ENCODE measurements at places on chromosomes 5 and 9. TPM values are rescaled to one million over a fixed set of nuclear protein-coding genes. Genes with fewer than 3 reads are reported as not detected.
A peak's percentile ranks its signal among the peaks of the same experiment; 100 is the strongest.

DNA sequence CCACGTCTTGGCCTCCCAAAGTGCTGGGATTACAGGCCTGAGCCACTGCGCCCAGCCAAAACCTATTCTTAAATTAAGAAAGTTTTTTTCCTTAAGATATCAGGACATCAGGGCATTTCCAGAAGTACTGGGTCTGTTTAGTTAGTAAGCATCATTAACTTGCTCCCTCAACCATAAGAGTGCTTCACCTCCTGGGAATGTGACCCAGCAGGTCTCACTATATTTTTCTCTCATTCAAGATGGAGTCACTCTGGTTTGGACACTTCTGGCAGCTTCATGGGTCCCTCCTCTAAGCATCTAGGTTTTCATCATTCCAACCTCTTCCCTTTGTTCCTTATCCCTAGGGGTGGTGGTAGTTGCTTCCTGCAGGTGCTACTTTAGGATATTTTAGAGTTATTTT lies 10.3 kb upstream of the BRD3OS start:
- H3K4me3 ChIP-seq: no peak overlapping the region
- no peaks in the 10 kb centered on the region for H3K36me3 ChIP-seq
- H3K4me1 ChIP-seq: no peaks in the 10 kb centered on the region
- no peaks in the 10 kb centered on the region for H3K27me3 ChIP-seq
- no peak overlapping the region for H3K27ac ChIP-seq

GRCh38 chr9:127154003-127154389 lies 31.6 kb upstream of the ANGPTL2 start:
- no peak overlapping the region for H3K4me3 ChIP-seq
- H3K36me3 ChIP-seq: no peaks in the 10 kb centered on the region
- peaks cover 4% of the 10 kb centered on the region for H3K4me1 ChIP-seq
- H3K27ac ChIP-seq: no peak overlapping the region

DNA sequence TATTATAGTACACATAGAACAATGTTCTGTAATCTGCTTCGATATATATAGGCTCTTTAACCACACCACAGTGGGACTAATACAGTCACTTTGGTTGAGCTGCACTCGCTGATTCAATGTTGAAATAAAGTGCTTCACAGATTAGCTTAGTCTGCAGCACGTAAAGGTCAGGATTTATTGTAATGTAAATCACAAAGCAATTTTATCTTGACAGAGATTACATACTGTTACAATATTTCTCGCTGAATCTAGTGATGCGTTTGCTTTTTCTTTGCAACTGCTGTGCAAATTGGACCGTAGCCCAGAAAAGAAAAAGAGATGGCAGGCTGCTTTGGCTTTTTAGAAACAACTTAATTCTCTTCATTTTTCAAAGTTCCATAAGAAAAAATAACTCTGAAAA lies 52.9 kb downstream of the CETN3 start:
- H3K4me1 ChIP-seq: peaks cover 10% of the 10 kb centered on the region
- peak; percentile 56 for DNase-seq
- no peaks in the 10 kb centered on the region for H3K27me3 ChIP-seq
- no peaks in the 10 kb centered on the region for H3K36me3 ChIP-seq
- no peak overlapping the region for H3K27ac ChIP-seq

DNA sequence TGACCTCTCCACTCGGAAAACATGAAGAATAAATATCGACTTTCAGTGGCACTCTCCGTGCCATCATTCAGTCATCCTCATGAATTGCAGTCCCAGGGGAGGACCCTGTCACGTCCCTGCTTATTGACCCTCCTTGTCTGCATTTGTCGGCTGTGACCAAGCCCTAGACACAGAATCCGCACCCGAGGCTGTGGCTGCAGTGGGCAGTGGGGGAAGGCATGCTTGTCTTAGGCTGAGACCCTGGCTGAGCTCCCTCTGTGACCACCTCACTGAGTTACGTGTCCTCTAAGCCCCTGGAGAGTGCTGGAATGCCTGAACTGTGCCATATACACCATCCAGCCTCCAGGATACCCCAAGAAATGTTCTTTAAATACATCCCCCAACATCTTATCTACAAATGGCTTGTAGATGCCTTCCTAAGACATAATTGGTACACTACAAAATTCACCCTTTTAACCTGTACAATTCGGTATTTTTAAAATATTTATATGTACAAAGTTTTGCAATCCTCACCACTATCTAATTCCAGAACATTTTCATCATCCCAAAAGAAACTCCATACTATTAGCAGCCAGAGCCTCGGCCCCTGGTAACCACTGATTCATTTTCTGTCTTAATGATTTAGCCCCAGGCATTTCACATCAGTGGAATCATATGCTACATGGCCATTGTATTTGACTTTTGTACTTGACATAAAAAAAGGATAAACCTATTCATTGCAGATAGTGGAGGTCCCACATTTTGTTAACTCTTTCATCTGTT lies 80.8 kb upstream of the ICE1 start:
- no peak for DNase-seq
- H3K27ac ChIP-seq: peak overlapping the region; percentile 63
- H3K4me3 ChIP-seq: no peak overlapping the region
- no peaks in the 10 kb centered on the region for H3K36me3 ChIP-seq

GRCh38 chr9:38687389-38687842 lies 32.5 kb downstream of the FAM240B start:
- no peaks in the 10 kb centered on the region for H3K27me3 ChIP-seq
- H3K4me1 ChIP-seq: peaks cover 25% of the 10 kb centered on the region
- no peak overlapping the region for H3K4me3 ChIP-seq
- H3K27ac ChIP-seq: no peak overlapping the region
- DNase-seq: no peak
- H3K36me3 ChIP-seq: no peaks in the 10 kb centered on the region

DNA sequence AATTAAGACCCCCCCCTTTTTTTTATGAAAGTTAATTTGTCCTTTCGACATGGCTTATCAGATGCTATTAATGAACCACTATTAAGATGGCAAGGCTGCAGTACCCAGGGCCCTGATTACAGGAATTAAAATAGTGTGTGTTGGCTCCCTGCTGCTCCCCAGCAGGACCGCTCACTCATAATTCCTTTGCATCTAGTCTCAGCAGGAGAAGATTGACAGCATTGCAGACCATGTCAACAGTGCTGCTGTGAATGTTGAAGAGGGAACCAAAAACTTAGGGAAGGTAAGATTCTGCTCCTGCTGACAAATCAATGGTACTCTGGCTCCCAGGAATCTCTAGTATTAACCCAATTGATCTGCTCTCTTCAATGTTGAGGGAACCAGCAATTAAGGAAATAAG lies 61.0 kb downstream of the STX17 start:
- H3K27ac ChIP-seq: no peak overlapping the region
- no peaks in the 10 kb centered on the region for H3K4me1 ChIP-seq
- H3K4me3 ChIP-seq: no peak overlapping the region

DNA sequence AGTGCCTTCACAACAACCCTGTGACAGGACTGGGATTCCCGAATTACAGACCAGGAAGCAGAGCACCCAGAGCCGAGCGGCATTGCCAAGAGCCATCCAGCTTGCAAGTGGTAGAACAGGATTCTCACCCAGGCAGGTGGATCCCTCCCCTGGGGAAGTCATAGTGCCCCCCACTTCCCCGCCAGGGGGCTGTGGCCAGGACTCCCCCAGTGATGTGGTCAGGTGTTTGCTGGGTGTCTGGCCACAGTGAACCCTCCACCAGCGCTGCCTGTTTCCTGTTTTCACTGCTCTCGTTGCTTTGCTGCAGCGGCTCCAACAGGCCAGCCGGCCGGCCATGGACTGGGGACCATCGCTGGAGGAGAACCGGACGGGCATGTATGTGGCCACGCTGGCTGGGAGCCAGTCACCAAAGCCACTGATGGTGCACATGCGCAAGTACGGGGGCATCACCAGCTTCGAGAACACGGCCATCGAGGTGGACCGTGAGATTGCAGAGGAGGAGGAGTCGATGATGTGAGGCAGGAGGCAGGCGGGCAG lies 19.3 kb downstream of the SLC6A7 start:
- no peak overlapping the region for H3K27ac ChIP-seq
- no peaks in the 10 kb centered on the region for H3K36me3 ChIP-seq
- no peaks in the 10 kb centered on the region for H3K4me1 ChIP-seq

- DNase-seq: no peak
- no peak overlapping the region for H3K4me3 ChIP-seq
- H3K27me3 ChIP-seq: no peaks in the 10 kb centered on the region
Measured at GRCh38 chr5:99061299-99061698, 132.5 kb upstream of the CHD1 start.

DNA sequence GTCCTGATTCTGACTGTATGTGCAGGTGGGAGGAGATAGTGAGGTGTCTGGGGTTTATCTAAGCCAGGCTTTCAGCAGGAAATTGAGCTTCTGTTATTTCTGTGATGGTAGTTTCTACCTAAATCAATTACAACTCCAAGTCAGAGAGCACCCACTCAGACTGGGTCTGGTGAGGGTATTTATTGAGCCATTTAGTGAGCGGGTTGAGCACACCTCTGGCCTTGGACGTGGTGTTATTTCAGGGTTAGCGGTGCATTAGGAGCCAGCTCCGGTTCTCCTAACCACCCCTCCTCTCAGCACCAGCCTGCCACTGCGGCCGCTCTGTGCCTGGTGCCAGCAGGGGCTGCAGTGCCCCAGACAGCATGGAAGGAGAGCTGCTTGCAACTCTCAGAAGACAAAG lies 238.9 kb downstream of the CACNA1B start:
- no peak for DNase-seq
- no peaks in the 10 kb centered on the region for H3K36me3 ChIP-seq
- no peak overlapping the region for H3K27ac ChIP-seq

DNA sequence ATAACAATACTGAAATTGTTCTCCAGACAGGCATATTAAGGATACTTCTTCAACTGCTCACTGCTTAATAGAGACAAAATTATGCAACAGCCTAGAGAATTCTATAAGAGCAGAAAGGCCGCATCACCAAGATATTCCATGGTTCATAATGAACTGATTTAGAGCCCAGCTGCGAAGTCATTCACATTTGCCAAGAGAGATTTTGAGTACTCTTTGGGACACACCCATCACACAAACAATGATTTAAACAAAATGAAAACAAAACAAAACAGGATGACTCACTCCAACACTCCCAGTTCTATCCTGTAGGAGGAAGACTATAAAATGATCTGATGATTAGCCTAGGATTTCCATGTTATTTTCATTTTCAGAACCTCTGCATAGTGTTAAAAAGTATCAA lies 145.7 kb upstream of the GNA14 start:
- H3K27me3 ChIP-seq: no peaks in the 10 kb centered on the region
- peak; percentile 74 for DNase-seq
- H3K27ac ChIP-seq: peak overlapping the region; percentile 1
- peaks cover 8% of the 10 kb centered on the region for H3K4me1 ChIP-seq
- no peak overlapping the region for H3K4me3 ChIP-seq
- H3K36me3 ChIP-seq: no peaks in the 10 kb centered on the region

DNA sequence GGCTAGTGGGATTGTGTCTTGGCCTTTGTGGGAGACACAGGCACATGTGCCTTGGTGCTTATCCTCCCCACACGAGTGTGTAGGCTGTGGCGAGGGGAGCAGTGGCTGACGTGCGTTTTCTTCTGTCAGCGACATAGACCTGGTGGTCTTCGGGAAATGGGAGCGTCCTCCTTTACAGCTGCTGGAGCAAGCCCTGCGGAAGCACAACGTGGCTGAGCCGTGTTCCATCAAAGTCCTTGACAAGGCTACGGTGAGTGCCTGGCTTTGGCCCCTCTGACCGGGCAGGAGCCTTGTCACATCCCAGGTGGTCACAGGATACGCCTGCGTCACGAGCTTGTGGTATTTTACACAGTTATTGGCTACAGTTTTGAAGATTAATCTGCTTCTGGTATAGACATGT lies 26.4 kb downstream of the TENT4A start:
- H3K4me1 ChIP-seq: peaks cover 15% of the 10 kb centered on the region
- no peak overlapping the region for H3K4me3 ChIP-seq
- DNase-seq: no peak
- no peaks in the 10 kb centered on the region for H3K27me3 ChIP-seq
- no peak overlapping the region for H3K27ac ChIP-seq

DNA sequence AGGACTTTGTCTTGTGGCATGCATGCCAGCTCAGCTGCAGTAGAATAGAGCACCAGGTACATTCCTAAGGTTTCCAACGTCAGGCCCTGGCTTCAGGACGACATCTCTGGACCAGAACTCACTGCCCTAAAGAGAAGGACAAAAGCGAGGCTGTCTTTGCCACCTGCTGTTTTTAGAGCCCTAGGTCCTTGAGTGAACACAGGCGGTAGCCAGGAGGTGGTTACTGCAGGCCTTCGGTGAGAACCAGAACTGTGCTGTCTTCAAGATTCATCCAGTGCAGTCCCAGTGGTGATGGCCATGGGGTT lies 288.9 kb upstream of the CDH18 start:
- H3K27ac ChIP-seq: no peak overlapping the region
- H3K4me1 ChIP-seq: no peaks in the 10 kb centered on the region
- DNase-seq: no peak

- no peaks in the 10 kb centered on the region for H3K4me1 ChIP-seq
- H3K27ac ChIP-seq: no peak overlapping the region
- H3K36me3 ChIP-seq: no peaks in the 10 kb centered on the region
- H3K27me3 ChIP-seq: peaks cover 78% of the 10 kb centered on the region
Measured at GRCh38 chr9:132982458-132982857, 4.0 kb downstream of the GFI1B start.

- H3K4me3 ChIP-seq: no peak overlapping the region
- DNase-seq: no peak
- no peak overlapping the region for H3K27ac ChIP-seq
- no peaks in the 10 kb centered on the region for H3K27me3 ChIP-seq
Measured at GRCh38 chr5:52804981-52805380, 17.3 kb downstream of the ITGA1 start.

DNA sequence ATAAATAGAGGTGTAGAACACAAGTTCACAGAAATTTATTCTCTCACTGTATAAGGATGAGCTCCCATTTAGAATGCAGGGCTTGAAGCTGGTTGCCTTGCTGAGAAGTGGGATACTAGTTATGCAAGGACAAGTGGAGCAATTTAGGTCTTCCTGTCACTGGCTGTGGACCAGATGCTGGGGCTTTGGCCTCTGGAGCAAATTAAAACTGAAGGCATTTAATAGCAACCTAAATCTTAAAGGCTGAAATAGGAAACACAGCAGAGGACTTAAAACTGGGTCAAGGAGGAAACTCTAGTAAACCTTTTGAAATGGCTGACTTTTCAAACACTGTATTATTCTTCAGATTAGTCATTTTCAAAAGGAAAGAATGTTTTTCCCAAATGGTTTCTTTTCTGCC lies 319.4 kb downstream of the RAB3C start:
- H3K27me3 ChIP-seq: no peaks in the 10 kb centered on the region
- no peaks in the 10 kb centered on the region for H3K36me3 ChIP-seq
- no peak for DNase-seq
- no peaks in the 10 kb centered on the region for H3K4me1 ChIP-seq
- H3K4me3 ChIP-seq: no peak overlapping the region

DNA sequence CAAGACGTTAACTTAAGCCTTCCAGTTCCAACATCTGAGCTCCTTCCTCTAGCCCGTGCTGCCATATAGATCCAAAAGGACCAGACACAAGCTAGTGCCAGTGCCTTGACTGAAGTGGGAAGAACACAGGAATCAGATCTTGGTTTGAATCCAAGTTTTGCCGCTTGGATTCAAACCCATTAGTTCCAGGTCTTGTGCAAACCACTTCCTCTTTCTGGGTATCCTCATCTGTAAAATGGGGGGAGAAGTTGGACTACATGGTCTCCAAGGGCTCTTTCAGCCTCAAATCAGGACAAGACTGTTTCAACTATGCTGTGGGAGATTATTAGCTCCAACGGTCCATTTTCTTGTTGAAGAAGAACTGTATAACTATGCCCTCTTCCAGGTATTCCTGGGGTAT lies 32.6 kb downstream of the TTLL11 start:
- peaks cover 3% of the 10 kb centered on the region for H3K27me3 ChIP-seq
- H3K4me1 ChIP-seq: peaks cover 3% of the 10 kb centered on the region
- H3K4me3 ChIP-seq: no peak overlapping the region
- H3K36me3 ChIP-seq: no peaks in the 10 kb centered on the region

The ANKRD18A gene
- total RNA-seq: not detected

The CD74 gene
- total RNA-seq: not detected

All from A673 (cell line).